Metanephros (tissue), 2 donors: ENCODE measurements at places on chromosomes 6 and 20. TPM values are rescaled to one million over a fixed set of nuclear protein-coding genes. Genes with fewer than 3 reads are reported as not detected.

EPPIN gene
- not detected for total RNA-seq

COL20A1 gene
- total RNA-seq: 0.70 TPM

PTGIS gene
- total RNA-seq: 43.4 TPM

RWDD1 gene
- 16.9 TPM for total RNA-seq

SAPCD1 gene
- total RNA-seq: 4.3 TPM

BIRC7 gene
- total RNA-seq: 3.2 TPM

OTOR gene
- not detected for total RNA-seq

ACTL10 gene
- total RNA-seq: 0.70 TPM

CPXM1 gene
- 146 TPM for total RNA-seq

MAFB gene
- 47.9 TPM for total RNA-seq

ANKEF1 gene
- total RNA-seq: 5.6 TPM

LST1 gene
- total RNA-seq: 12.3 TPM

ZKSCAN3 gene
- total RNA-seq: 8.6 TPM

GNAS gene
- 1,201 TPM for total RNA-seq

NOTCH4 gene
- 22.2 TPM for total RNA-seq

TRMT6 gene
- 6.1 TPM for total RNA-seq

CEBPB gene
- total RNA-seq: 20.6 TPM

FLOT1 gene
- 60.8 TPM for total RNA-seq

BPIFB1 gene
- not detected for total RNA-seq

CNBD2 gene
- total RNA-seq: 4.0 TPM

ZMYND8 gene
- 33.2 TPM for total RNA-seq

PNPLA1 gene
- total RNA-seq: 1.1 TPM

ZSCAN31 gene
- total RNA-seq: 8.6 TPM

BPIFA1 gene
- not detected for total RNA-seq

TP53TG5 gene
- total RNA-seq: 0.12 TPM

GHRH gene
- total RNA-seq: not detected

SLCO4A1 gene
- total RNA-seq: 7.5 TPM

SPATS1 gene
- not detected for total RNA-seq

TSHZ2 gene
- 21.8 TPM for total RNA-seq

FAM83C gene
- total RNA-seq: not detected

PPP1R14C gene
- 17.6 TPM for total RNA-seq

C4B gene
- 45.4 TPM for total RNA-seq

SLC17A9 gene
- 1.3 TPM for total RNA-seq

PAK5 gene
- 0.06 TPM for total RNA-seq

SLA2 gene
- 0.64 TPM for total RNA-seq

MAPK13 gene
- 14.3 TPM for total RNA-seq

ARHGAP18 gene
- 22.8 TPM for total RNA-seq

SAMD10 gene
- 6.5 TPM for total RNA-seq

ADTRP gene
- 3.7 TPM for total RNA-seq

ADGB gene
- 0.12 TPM for total RNA-seq

MOXD1 gene
- 209 TPM for total RNA-seq

DNMT3B gene
- 4.7 TPM for total RNA-seq

MAP7 gene
- 15.8 TPM for total RNA-seq

SLC17A3 gene
- 0.12 TPM for total RNA-seq
